Prostate gland (tissue), 2 donors: ENCODE measurements at places on chromosomes 7 and 10.

DNA sequence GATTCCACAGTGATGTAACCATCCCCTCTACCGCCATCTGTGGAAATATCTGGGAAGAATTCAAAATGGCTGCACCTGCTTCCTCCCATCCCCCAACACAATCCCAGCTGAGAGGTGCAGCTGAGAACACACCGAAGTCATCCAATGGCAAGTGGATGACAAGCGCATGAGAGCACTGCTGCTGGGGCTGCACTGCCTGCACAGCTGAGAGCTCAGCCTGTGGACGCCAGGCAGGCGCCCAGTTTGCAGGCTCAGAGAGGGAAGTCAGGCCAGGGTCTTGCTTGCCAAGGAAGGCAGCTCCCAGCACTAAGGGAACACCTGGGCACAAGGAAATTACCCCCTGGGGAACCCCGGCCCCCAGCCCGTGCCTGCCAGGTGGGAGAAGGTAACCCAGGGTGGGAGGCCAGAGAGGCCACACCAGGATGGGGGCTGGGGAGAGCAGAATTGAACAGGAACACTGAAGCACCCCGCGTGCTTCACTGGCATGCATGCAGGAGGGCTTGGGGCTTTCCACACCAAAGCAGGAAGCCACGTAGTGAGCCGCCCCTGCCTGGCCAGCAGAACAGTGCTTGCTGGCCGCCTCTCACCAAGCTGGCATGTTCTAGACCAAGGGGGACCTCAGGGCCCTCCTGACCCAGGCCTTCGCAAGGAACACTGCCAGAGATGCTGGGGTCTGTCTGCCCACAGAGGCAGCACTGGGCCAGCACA, 46.2 kb downstream of the FAM53B start:
- DNase-seq, result no peak

DNA sequence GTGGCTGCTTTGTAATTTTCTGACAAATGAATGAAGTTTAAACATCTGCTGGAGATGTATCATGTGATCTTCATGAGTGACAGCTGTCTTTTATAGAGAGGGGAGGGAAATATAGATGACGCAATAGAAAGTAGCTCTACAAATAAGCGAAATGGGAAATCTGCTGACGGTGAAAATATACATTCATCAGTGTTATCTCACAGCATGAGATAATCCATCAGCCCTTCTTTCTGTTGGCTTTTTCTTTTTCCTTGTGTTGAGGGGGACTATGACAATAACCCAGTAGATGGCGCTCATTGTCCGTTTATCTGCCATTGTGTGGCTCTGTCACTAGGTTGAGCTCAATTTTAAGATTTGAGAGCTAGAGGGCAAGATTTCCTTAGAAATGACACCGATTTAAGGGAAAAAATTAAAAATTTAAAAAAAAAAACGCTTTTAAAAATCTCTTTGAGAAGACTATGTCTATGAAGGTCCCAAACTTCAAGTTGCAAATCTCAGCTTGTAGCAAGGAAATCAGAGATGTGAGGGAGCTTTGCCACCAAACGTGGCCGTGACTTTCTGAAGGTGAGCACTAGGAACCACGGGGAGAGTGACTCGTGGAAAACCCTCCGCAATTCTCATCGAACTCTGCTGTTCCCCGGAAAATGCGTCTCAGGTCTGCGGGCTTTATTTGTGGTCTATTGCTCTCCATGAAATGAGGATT, 114.6 kb upstream of the SFMBT2 start:
- peak; percentile 58 for DNase-seq

GRCh38 chr7:5077740-5078139, 32.1 kb downstream of the RBAK start:
- no peak for DNase-seq

DNA sequence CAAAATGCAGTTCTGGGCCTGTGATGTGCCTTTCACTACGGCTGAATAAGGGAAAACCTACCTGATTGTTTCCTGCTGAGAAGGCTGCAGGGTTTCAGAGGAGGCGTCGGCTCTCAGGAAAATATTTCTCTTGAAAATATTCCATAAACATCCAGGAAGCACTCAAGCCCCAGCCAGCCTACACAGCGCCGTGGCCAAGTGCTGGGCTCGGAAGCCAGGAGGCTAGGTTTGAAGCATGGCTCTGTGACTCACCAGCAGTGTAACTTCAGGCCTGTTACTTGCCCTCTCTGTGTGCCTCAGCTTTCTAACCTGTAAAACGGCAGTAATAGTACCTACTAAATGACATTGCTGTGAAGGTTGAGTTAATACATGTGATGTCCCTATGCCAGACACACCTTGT, 399.1 kb downstream of the GATA3 start:
- peak; percentile 40 for DNase-seq

DNA sequence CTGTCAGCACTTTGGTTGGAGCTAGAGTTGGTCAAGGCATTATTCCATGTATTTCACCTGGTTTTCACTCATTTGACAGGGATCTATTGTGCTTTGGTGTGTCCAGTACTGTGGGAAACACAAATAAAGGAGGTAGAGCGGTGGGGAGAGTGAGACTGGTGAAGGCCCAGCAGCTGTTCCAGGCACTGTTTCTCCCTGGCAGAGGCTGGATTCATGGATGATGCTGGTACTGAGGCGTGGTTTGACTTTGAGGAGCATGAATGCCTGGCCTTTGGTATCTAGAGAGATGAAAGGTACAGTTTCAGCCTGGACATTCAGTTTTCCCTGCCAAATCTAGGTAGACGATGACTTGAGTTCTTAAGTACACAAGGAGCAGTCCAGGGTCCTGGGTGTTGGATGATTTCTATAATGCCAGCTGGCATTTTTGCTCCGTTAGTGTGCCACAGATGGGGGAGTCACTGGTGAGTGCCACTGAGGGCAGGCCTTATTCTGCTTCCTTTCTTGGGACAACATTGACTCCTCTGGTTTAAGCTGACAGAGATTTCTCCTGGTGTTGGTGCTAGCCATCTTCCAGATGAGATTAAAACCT, 162.2 kb upstream of the BMPER start:
- no peak for DNase-seq

GRCh38 chr10:57830877-57831560, 436.7 kb downstream of the IPMK start:
- no peak for DNase-seq

- no peak for DNase-seq
Measured at GRCh38 chr10:87706731-87707130, 47.1 kb downstream of the PAPSS2 start.

DNA sequence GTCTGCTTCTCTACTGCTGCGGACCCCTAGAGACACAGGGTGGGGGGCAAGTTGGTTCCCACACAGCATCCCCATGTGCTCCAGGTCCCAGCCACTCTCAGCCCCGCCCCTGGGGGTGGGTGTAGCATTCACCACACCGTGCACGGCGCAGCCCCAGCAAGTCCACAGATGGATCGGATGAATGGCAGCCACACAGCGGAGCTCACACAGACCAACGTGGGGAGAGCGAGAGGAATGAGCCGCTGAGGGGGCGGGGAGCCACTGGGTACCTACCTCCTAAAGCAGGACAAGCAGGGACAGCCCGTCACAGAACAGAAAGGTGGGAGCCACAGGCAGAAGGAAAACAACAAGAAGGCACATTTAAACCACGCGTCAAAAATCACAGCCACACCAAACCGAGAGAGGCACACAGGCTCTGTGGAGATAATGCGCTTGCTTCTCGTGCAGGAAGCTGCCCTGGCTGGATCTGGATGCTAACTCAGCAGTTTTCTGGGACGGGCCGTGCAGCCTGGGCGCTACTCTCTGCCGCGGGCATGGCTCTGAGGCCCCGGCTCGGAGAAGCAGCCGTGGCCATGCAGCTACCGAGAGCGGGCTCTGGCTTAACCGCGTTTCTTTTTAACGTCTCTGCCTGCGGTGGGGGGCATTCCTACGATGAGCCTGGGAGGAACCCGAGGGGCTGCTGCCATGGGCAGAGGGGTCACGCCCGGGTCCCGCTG, 102.5 kb downstream of the CYTH3 start:
- no peak for DNase-seq

- peak; percentile 46 for DNase-seq
Measured at GRCh38 chr7:94620703-94621118, 35.2 kb downstream of the SGCE start.

DNA sequence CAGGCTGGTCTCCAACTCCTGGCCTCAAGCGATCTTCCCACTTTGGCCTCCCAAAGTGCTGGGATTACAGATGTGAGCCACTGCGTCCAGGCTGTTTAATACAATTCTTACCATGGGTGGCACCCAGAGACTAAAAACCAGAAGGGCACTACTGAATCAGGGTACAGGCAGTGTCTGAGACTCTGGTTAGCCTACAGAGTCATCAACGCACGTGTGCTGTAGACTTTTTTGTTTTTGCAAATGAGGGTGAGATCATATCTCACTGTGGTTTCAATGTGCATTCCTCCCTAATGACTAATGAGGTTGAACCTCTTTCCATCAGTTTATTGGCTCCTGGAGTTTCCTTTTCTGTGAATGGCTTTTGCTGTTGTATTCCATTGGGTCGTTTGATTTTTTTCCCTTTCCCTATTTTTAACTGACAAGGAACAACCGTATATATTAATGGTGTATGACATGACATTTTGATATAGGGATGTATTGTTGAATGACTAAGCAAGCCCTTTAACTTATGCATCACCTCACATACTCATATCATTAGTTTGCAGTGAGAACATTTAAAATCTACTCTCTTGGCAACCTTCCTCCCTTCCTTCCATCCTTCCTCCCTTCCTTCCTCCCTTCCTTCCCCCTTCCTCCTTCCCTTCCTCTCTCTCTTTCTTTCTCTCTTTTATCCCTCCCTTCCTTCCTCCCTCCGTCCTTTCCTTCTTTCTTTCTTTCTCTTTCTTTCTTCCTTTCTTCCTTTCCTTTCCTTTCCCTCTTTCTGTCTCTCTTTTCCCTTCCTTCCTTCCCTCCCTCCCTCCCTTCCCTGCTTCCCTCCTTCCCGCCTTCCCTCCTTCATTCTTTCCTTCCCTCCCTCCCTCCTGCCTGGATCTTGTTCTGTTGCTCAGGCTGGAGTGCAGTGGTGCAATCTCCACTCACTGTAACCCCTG, 9.3 kb upstream of the TMEM270 start:
- DNase-seq, result no peak

GRCh38 chr10:24670964-24671670, 52.6 kb downstream of the ARHGAP21 start:
- no peak for DNase-seq

- DNase-seq, result peak; percentile 63
Measured at GRCh38 chr10:3468919-3469638, 296.5 kb upstream of the PITRM1 start.
